NCI-H1694 treated with DMSO at 0.1 percent for 48 hours (cell line): ENCODE measurements at places on chromosomes 1 and 21.

- DNase-seq: no peak
Observed at GRCh38 chr1:158813164-158813563, 18.0 kb upstream of the MNDA start.

GRCh38 chr21:46377789-46378188 is 53.8 kb downstream of the PCNT start:
- no peak for DNase-seq

GRCh38 chr1:27614625-27615344 is 10.8 kb upstream of the AHDC1 start:
- DNase-seq: no peak

DNA sequence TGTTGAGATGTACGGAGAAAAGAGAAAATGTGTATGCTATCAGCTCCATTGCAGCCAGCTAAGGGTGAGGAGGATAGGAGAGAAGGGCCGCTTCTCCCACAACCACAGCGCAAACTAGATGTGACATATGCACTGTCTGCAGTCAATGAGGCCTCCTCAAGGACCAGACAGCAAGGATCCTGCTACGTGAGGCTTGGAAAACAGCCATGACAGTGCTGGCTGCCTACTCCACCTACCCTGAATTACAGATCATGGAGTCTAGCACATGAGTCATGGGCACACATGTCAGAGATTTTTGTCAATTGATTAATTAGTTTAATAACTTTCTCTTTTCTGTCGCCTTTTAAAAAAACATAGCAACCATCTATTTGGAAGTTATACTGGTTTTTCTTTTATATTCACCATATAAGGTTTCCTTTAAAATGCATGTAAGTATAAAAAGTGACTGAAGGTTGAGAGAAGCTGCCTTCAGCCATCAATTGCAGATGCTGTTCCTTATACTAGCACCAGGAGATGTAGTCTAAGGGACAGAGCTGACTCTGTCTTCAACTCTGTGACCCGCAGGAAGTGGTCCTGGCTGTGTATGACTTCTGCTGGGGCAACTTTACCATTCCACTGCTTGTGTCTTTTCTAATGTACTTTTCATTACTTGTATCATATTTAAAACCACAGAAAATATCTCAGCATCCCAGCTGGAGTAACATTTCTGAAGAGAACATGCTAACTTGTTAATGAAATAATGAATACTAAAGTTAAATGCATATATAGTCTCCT is 3.1 kb downstream of the VPS26C start:
- DNase-seq: no peak

- no peak for DNase-seq
Observed at GRCh38 chr1:55503663-55504305, 288.6 kb upstream of the USP24 start.

DNA sequence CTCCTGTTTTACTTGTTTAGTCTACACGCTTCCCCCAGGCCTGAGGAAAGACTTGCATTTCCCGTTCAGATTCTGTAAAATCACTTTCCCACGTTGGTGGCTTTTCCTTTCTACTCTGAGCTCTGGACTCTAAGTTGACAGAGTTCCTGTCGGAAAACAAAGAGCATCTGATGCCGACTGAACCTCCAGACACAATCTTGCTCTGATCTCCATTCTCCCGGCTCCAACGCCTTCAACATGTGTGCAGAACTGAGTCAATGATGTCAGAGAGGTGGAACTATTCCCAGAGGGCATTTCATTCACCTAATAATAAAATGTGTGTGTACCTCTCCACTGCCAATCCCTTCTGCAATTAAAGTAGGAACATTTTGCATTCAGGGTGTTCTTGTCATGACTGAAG is 147.7 kb downstream of the MIS18A start:
- no peak for DNase-seq

DNA sequence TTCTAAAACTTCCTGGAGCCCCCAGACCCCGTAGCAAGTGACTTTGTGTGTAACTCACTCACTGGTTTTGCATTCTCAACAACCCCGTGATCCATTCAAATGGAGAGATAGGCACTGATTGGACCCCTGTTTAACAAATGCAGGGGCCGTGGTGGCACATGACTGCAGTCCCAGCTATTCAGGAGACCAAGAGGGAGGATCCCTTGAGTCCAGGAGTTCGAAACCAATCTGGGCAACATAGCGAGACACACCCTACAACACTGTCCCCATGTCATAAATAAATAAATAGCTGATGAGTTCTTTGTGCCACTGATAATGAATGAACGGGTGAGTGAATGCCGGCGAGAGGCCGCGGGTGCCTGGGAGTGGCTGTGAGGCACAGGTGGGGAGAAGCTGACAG is 59.4 kb upstream of the PAX7 start:
- no peak for DNase-seq
